ENCODE measurements at places on chromosomes 7 and 10.

GRCh38 chr10:1375346-1376170, 319.4 kb downstream of the WDR37 start:
- DNase-seq, result no peak

DNA sequence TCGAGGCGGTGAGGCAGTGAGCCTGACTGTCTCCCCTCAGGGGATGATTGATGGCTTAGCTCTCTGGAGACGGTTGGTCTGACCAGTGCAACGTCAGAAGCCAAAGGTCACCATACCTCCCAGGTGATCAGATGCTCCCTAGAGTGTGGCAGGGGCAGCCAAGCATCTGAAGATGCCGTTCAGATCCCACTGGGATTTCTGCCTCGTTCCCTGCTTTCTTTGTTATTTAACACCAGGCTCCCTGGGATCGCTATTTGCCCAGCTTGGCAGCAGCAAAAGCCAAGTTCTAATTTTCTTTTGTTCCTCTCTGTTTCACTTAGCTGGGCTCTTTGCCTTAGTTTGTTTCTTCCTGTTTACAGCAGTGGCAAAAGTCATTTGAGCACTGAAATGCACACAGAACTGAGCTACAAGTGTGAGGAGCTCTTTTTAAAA, 53.5 kb upstream of the SVIL start:
- no peak for DNase-seq

DNA sequence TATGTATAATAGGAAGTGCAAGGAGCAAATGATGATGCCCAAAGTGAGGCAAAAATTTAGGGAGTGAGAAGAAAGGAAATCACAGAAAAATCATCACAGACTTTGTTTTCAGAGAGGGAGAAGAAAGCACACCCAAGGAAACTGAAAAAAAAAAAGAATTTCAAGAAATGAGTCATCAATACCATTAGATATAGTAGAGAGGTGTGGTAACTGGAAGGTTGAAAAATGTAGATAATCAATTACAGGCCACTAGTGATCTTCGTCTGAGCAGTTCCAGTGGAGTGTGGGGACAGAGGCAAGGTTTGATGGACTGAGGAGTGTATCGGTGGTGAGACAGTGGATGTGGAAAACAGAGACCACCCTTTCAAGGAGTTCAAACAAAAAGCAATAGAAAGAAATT, 31.7 kb downstream of the ASB4 start:
- no peak for DNase-seq

DNA sequence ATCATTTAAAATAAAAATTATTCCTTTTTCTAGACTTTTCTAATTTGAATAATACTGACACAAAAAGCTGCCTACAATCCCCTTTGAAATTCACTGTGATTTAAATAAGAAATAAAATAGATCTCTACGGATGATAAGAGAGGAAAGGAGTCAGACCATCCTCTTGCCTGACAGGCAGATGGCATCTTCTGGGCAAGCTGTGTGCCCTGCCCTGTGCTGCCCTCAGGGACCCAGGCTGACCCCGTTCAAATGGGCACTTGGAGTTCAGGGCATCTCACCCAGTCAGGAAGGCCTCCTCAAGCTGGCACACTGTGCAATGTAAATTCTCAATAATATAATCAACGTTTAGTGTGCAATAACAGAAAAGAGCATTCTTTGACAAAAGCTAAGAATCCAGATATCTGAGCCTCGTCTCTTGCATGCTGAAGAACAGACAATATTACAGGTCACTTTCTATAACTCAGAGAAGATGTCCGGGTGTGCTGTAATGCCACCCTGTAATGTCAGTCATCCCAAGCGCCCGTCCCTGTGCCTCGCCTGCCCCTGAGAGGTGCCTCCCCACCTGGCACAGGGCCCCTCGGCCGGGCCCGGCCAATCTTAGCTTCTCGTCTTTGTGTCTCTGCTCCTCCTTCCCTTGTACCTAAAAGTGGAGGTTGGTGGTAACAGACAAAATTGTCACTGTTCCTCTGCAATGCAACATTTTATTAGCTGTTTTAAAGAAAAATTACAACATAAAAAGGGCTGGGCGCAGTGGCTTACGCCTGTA, 263.3 kb downstream of the COBL start:
- no peak for DNase-seq

- no peak for DNase-seq
These were observed 21.6 kb upstream of the KLF6 start for GRCh38 chr10:3806603-3807002.

DNA sequence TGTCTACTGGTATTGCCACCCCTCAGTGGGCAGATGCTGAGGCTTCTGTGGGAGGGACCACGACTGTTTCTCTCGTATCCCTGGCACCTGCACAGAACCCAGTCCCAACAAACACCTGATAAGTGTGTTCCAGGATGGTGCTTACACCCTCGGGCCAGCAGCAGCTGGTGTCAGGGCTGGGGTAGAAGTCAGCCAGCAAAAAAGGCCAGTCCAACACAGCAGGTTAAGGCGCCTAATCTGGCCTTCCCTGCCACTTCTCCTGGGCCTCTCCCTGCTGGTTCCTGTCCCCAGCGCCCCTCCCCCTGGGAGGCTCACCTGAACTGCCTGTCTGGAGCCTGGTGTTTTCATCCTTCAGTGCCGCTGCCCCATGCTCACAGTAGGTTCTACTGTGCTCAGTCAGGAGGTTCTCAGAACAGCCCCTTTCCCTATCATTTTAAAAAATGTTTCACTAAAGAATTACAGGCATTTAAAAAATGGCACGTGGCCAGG, 20.0 kb downstream of the PODXL start:
- no peak for DNase-seq

DNA sequence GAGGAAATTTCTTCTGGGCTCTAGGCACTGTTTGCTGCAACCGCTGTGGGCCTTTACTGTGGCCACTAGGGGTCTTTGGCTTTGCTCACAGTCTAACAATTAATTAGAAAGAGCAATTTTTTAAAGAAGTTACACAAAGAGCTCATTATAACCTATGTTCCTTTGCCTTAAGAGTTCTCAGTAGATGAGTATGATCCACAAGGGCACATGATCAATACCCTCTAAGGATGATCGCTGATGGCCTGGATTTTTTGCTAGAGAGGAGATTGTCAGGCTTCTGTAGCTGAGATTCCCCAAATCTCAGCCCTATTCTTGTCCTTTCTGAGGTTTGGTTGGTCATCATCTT, 80.8 kb upstream of the RHOBTB1 start:
- DNase-seq, result no peak

GRCh38 chr7:78444267-78444666, 645.7 kb downstream of the PHTF2 start:
- DNase-seq, result no peak

- DNase-seq, result no peak
These were observed 626.0 kb upstream of the IGFBP3 start for GRCh38 chr7:46547044-46547443.

DNA sequence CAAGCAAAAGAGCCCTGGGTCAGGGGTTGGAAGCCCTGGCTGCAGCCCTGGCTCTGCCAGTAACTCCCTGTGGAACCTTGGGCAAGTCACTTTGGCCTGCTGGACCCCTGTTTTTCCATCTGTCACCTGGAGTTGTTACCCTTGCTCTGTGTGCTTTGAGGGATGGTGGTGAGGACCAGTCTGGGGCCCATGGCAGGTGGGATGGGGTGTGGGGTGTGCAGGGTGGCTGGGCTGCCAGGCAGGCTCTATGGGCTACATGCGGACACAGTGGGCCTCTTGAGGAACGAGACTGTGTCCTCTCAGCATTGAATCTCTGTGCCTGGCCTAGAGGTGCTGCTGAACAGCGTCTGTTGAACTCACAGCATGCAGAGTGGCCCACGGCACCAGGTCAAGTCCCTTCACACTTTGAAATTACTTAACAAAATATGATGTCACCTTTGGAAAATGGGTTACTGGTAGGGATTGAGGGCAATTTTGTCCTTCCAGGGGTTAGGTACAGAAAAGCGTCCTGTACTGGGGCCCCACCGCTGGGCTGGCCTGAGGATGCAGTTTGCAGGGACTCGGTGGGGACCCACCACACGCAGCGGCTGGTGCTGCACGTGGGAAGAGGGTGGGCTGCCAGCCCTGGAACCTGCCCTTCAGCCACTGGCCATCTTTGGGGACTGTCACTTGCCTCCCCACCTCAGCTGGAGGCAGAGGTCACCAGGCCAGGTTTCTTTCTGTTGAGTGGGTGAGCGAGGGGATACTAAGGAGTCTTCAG, 45.3 kb downstream of the PRF1 start:
- no peak for DNase-seq

Measured in stimulated activated CD8-positive, alpha-beta memory T cell treated with anti-CD3 and anti-CD28 coated beads, Interleukin-4, amount 100 ng/mL, for 1 hour (primary cell).